Vagina (tissue), 2 donors: ENCODE measurements at places on chromosomes 5 and 9. TPM values are rescaled to one million over a fixed set of nuclear protein-coding genes. Genes with fewer than 3 reads are reported as not detected.

GRCh38 chr9:79946712-79947111 is 374.9 kb downstream of the TLE4 start:
- no peak for DNase-seq

DNA sequence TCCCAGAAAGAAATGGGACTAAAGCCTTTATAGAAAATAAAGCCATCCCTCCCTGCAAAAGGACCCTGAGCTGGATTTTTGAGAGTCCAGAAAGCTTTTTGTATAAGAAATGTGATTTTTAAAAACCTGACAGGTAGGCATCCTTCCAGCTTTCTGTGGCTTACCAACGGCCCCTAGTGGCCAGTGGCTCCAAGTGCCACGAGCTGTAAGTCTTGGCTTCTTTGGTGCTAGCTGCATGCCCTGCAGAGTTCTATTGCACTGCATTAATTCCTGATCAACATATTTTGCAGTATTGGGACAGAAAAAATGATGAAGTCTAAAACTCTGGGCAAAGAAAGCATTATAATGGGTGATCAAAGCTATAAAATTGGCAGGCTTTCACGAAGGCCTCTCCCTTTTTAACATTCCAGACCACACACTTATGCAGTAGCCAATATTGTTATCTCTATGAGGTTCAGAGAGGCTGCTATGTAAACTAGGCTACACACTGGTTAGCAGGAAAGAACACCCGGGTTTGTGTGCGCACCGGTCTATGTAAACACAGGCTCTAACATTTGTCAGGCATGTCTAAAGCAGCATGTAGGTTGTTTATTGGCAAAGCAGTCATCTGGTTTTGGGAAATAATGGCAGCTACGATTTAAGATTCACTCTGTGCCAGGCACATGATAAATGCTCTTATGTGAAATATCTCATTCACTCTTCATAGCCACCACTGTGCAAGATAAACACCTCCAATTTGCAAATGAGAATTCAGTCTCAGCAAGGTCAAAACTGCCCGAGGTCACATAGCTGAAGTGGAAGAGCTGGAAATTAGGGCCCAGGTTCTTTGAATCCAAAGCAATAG is 55.2 kb downstream of the NMUR2 start:
- DNase-seq, result no peak

DNA sequence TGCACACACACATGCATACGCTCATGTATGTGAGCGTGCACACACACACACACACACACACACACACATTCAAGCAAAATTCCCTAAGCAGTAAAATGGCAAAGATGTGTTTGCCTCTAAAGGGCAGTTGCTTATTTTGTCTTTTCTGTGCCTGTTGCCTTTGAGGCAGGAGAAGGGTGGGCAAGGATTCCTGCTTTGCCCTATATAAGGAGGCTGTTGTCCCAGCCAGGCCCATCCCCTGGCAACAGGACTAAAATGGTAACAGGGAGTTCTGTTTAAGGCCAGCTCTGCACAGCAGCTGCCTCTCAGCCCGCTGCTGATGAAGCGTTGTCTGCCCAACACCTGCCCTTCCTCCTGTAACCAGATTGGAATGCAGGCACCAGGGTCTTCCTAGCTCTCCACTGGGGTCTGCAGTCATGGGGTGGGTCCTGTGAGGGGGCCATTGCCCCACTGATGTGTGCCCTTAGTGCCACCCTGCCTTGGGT is 64.4 kb downstream of the PPARGC1B start:
- DNase-seq, result no peak

The PRR16 gene
- 19.6 TPM for total RNA-seq

The C9 gene
- not detected for total RNA-seq

The PLPP7 gene
- 11.8 TPM for total RNA-seq
